ENCODE measurements at places on chromosomes 1 and 21.

GRCh38 chr21:35048183-35048601 is 910 bp downstream of the RUNX1 start:
- DNase-seq, result no peak

- no peak for DNase-seq
Observed at GRCh38 chr1:216908126-216908525, 184.9 kb upstream of the ESRRG start.

DNA sequence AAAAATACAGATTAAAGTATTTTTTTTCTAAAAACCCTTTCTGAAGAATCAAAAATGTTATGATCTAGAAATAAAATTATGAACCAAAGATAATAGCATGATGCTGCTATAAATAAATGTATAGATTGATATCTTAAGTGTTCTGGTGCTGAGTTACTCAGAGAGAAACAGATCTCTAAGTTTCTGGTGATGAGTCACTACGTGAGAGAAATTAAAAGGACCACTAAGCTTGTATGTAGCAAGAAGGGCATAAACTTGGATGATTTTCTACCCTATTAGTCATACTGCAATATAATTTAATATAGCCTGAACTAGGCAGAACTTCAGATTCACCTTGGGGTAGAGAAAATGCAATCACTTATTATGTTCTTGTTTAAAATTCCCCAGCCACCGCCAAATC is 514.8 kb downstream of the AMY1C start:
- DNase-seq, result no peak

GRCh38 chr1:54698346-54698745 is 17.3 kb upstream of the TTC4 start:
- no peak for DNase-seq

- DNase-seq, result no peak
Observed at GRCh38 chr1:32234792-32235191, 12.2 kb upstream of the FAM167B start.

DNA sequence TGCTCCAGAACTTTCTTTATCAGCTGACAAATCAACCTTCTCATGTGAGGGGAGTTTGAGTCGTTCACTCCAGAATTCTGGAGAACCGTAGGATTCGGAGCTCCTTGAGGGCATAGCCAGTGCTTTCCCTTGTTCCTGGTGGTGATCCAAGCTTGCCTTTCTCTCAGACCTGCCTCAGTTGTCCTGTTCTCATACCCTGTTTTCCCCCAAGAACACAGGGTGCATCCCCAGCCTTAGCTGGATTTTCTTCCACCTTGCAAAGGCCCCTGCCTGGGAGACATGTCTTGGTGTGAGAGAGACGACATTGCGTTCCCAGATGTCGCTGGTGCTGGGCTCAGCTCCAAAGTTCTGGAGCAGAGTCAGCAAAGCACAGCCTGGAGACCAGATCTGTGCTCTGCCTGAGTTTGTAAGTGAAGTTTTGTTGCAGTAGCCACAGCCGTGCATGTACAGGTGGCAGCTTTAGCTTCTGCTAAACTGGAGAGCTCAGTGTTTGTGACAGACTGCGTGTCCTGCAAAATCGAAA is 40.0 kb downstream of the ABCG1 start:
- DNase-seq, result no peak

- DNase-seq, result no peak
Observed at GRCh38 chr1:230228236-230228897, 161.3 kb downstream of the GALNT2 start.

DNA sequence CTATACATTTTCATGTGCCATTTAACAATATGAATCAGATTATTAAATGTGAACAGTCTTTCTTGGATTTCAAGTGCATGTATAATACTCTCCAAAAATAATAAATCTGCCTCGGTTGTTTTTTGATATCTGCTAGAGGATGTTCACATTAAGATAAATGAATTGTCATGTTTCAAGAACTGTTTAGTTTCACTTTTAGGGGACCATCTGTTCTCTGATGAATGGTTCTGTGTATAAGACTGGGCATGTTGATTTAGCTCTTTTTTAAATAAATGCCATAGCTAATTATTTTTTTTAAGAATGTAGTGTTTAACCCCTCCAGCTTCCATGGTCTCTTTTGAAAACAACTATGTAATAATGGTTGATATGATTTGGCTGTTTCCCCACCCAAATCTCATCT is 1245.1 kb upstream of the ADGRL4 start:
- no peak for DNase-seq

DNA sequence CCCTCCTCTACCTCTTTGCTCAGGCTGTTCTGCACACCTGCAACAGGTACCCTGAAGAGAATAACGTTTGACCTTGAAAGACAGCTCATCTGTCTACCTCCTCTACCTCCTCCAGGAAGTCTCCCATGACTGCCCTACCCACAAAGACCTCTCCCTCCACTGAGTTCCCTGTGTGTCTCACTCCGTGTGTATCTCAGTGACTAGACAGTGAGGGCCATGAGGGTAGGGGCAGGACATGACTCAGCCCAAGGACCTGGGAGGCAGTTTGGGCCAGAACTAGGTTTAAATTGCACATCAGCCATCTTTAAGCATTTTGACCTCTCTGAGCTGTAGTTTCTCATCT is 32.0 kb upstream of the LRP8 start:
- no peak for DNase-seq

DNA sequence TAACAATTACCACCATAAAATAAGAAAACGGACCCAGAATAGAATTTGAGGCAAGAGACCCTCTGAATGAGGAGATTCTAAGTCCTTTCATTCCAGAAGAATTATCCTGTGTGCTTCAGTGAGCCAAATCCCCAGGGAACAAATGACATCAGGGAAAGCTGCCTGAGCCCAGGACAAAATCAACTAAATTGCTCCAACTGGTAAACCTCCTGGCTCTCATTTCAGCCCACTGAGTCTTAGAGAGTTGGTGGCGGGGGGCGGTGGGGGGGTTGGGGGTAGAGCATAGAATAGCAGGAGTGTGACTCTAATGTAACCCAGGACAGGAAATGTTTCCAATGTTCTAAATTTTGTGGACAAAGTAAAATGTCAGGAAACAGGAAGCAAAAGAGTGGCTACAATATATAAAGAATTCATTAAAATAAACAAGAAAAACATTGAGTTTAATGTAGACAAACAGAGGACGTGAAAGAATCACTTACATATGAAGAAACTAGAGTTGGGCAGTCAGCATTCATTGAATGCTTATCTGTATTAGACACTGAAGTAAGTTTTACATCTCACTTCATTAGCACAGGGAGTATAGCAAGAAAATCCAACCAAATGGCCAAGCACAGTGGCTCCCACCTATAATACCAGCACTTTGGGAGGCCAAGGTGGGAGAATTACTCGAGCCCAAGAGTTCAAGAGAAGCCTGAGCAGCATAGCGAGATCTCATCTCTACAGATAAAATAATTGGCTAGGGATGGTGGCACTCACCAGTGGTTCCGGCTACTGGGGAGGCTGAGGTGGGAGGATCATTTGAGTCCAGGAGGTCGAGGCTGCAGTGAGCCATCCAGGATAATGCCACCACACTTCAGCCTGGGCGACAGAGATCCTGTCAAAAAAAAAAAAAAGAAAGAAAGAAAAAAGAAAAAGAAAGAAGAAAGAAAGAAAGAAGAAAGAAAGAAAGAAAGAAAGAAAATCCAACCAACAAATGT is 75.1 kb downstream of the DHRS3 start:
- DNase-seq, result no peak

DNA sequence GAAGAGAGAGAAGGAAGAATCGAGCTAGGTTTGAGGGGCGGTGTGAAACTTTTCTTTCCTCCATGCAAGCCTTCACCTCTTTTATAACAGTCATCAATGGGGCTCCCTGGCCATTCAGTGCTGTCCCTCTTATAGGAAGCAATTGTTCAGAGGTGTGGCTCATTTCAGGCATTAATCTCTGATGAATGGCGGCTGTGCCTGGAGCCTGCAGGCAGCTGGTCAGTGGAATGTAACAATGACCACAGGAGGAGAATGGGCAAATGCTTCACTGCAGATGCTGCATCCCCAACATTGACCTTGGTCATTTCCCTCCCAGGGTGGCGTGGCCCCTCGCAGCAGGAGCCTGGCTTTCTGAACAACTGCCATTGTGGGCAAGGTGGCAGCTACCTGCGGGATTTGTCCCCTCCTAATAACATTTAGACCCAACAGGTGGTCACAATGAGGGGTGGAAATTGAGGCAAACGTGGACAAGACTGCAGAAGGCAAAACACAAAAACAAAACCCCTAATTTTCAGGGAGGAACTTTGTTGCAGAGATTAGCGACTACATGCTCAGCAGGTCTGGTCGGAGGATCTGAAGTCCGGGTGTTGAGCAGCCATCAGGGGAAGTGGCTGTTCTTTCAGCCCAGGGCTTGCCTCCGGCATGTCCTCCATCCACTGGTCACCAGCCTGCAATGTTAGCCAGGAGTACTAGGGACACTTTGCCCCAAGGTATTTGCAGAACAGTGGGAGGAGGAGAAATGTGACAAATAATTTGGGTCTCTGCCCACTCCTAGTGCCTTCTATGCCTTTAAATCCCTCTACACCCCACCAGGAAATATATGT is 97.3 kb upstream of the PAXBP1 start:
- DNase-seq, result no peak
